Activated naive CD8-positive, alpha-beta T cell treated with anti-CD3 and anti-CD28 coated beads, Interleukin-2, amount 50 U/mL, for 24 hours (primary cell): ENCODE measurements at places on chromosomes 3 and 15.
A peak's percentile ranks its signal among the peaks of the same experiment; 100 is the strongest.

DNA sequence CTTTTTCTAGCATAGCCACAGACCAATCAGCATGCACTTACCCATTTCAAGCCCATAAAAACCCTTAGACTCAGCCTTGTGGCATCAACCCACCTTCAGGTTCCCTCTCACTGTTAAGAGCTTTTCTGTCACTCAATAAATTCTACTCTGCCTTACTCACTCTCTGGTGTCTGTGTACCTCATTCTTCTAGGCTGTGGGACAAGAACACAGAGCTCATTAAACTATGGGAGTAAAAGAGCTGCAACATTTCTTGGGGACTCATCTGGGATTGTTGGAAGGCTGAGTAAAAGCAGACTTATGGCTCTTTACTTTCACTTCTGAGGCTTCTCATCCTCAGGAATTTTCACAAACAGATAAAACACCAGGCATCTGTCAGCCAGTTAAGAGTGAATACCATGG lies 879.3 kb downstream of the ROBO2 start:
- DNase-seq = no peak

- DNase-seq = no peak
These were observed 330.3 kb upstream of the SGO1 start for GRCh38 chr3:20516311-20516710.

- DNase-seq = no peak
These were observed 242.0 kb upstream of the ARRDC4 start for GRCh38 chr15:97718509-97718908.

GRCh38 chr15:29750754-29751153 lies 71.5 kb downstream of the TJP1 start:
- DNase-seq = no peak

DNA sequence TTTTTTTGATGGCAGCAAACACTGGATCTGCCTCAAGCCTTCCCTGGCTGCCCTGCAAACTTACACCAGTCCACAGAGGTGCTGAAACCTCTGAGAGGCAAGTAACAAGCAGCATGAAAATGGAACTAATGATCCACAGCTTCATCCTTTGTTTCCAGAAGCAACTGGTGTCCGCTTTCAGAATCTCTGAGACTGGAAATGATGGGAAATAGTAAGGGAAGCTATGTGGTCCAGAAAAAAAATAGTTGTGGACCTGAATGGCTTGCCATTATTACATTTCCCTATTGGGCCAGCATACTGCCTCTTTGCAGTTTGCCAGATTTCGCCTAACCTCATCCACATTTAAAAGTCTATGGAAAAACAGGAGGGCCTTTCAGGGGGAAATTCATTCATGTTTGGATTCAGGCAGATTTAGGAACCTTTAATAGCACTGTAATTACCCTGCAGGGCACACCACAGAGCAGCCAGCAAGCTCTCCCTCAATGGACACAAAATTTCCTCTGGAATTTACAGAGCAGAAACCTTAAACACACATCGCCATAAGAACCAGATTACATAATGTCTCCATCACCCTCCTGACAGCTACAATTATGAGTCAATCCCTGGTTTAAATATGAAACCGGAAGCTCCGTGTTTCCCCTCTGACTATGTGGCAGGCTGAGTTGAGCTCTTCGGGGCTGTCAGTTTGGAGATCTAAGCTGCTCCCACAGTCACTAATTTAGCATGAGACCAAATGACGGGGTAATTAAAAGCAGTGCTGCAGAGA lies 134.4 kb downstream of the TMCO5A start:
- no peak for DNase-seq

DNA sequence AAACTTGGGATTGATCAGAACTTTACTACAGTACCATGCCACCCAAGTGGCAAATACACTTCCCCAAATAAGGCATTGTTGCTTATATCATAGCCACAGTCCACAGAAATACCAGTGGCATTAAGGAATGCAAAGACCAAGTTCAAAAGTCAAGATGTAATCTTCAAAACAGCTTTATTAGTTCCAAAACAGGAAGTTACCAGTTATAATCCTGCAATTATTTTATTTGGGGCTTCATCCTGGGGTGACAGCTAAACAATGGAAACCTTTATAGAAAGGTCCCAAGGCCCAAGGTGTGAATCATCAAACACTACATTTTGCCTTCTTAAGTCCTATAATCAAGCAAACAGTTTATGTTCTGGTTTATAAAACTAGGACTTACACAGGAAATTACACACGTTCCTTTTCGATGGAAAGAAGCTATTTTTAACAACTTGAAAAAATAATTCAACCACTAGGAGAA lies 30.3 kb upstream of the RNF7 start:
- no peak for DNase-seq

DNA sequence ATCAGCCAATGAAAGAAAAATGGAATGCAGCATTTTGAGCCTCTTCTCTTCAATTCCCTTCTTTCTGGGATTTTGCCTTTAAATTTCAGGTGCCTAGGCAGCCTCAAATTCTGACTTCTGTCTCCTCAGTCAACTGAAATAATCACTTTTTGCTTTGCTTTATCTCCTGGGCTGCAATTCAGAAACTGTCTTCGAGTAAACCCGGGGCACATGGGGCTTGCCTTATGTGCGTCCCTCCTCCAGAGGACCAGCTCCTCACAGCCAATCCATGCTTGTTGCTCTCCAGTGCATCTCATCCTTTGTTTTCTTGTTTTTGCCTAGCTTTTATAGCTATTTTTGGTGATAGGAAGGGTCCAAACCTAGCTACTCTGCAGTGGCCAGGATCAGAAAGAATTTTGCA lies 8.8 kb downstream of the RTP3 start:
- no peak for DNase-seq

- no peak for DNase-seq
These were observed 31.1 kb upstream of the BLOC1S6 start for GRCh38 chr15:45555934-45556608.

- DNase-seq = no peak
These were observed 112.4 kb upstream of the BHLHE40 start for GRCh38 chr3:4866866-4867265.

DNA sequence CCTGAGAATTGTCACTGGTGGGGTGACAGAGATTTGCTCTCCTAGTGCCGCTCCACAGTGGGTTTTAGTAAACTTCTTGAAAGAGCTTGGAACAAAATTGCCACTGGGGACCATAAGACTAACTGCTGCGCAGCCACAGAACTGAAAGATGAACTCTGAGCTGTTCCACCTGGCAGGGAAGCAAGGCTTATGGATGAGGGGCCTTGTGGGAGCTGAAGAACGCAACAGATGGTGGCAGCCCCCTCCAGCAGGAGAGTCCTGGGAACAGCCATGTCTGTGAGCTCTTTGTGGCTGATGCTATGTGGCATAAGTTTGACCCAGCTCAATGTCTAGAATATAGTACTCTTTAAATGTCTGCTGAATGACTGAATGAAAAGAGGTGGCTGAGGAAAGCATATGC lies 66.8 kb upstream of the C2CD4B start:
- DNase-seq = no peak

GRCh38 chr3:52399593-52399992 lies 45.3 kb downstream of the SEMA3G start:
- no peak for DNase-seq

DNA sequence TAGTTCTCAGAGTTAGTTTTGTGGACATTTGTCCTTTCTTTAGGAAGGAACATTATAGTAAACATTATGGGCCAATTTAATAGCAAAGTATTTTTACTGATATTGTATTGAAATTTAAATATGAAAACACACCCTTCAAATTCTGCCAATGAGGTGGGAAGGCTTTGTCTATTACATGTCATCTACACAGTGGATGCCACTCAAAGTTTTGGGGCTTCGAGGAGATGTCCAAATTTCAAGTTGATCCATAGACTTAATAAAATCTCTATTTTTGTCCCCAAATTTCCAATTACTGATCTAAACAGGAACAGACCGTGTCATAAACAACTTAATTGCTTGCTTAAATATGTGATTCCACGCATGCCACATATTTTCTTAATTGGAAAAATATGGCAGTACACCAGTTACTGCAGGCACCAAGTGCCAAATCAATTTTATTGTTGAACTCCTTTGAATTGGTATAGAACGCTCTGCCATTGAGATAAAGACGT lies 1.7 kb downstream of the SHOX2 start:
- DNase-seq = no peak

- peak; percentile 17 for DNase-seq
These were observed 1108.3 kb downstream of the ROBO1 start for GRCh38 chr3:78659386-78659987.

- DNase-seq = no peak
These were observed 128.6 kb downstream of the DUT start for GRCh38 chr15:48459571-48460442.

DNA sequence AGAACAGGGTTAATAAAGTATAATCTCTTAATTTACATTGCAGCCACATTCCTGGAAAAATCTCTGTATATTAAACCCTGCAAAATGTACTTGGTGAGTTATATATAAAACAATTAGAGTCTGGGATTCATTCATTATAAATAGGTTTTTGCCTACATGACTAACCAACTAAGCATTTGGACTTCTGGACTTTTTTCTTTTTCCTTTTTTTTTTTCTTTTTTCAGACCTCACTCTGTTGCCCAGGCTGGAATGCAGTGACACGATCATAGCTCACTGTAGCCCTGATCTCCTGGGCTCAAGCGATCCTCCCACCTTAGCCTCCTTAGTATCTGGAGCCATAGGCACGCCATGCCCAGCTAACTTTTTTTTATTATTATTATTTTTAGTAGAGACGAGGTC lies 4.5 kb downstream of the DNAJC13 start:
- DNase-seq = no peak

DNA sequence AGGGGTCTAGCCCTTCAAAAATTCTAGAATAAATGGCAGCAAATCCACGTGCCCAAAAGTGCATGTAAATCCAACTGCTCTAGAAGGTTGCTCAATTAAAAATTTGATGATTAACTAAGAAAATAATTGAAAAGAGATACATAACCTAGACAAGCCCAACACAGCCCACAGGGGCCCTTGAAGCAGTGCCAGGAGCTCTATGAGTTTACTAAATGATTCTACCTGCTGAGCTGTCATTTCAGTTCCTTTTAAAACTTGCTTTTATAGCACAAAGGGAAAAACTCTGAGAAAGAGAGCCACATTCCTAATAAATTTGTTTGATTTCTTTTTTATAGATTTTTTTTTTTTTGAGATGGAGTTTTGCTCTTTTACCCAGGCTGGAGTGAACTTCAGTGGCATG lies 38.9 kb upstream of the GNB5 start:
- DNase-seq = no peak
